GM18507 (cell line): ENCODE measurements at places on chromosomes 2 and 18.
A peak's percentile ranks its signal among the peaks of the same experiment; 100 is the strongest.

GRCh38 chr2:20514596-20515269 is 67.9 kb downstream of the RHOB start:
- DNase-seq, result no peak

DNA sequence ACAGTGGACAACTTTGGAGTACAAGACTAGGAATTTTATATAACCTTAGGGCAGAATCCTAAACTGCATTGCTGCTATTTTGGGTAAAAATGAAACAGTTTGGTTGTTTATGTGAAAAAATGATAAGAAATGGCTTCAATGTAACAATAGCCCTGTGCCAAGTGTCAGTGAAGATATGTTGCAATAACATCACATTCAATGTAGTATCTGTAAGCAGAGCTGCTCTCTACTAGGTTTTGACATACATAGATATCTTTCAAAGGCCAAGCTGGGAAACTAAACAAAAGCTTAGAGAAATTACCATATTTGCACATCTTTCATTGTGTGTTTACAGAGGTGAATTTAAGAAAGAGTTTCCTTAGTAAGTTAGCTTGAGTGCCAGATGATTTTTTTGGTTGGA is 135.0 kb upstream of the DOK6 start:
- no peak for DNase-seq

- no peak for DNase-seq
Measured at GRCh38 chr18:34772887-34773286, 62.8 kb downstream of the DTNA start.

DNA sequence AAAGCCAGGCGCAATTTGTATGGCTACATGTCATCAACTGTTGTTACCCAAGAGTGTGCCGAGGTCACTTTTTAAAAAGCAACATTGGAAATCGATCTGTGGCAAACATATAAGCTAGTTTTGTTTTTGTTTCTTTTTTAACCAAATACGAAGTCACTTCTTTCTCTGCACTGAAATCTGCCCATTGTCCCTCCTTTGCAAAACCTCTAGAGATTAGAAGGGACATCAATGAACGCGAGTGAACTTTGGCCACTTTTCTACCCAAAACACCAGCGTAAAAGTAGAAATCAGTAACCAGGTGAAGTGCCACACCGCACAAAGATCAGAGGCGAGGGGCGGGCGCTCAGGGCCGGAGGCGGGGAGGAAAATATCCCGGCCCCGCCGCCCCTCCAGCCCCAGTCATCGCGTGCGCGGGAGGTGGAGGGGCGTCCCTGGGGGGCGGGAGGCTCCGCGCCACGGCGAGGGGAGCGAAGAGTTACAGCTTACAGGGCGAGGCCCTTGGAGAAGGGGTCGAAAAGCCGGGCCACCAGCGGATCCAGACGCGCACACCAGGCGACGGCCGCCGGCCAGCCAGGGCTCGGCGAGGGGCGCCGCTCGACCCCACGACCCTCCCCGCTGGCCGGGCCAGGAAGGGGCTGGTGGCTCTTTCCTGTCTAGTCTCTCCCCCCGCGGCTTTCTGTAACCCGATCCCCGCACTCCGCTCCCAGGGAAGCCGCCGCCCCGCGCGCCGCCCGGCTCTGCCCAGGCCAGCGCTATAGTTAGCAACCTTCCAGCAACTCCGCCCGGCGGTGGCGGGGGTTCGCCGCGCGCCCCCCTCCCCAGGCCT is 993 bp downstream of the RBMS1 start:
- no peak for DNase-seq

- DNase-seq, result no peak
Measured at GRCh38 chr2:162370931-162371330, 27.0 kb downstream of the GCA start.

DNA sequence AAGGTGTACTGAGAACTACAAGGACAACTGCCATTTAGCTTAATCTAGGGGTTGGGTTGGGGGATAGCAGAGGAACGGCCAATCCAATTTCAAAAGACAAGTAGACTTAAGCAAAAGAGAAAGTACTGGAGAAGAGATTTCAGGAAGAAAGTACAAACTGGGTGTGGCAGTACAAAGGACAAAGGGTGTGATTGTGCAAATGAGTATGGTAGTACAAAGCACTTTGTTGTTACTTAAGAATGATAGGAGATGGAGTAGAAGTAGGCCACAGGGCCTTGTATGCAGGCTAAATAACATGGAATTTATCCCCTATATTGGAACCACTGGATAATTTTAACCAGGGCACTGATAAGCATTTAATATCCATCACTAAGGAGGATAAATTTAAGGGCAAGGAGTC is 4.7 kb upstream of the ORC2 start:
- no peak for DNase-seq

DNA sequence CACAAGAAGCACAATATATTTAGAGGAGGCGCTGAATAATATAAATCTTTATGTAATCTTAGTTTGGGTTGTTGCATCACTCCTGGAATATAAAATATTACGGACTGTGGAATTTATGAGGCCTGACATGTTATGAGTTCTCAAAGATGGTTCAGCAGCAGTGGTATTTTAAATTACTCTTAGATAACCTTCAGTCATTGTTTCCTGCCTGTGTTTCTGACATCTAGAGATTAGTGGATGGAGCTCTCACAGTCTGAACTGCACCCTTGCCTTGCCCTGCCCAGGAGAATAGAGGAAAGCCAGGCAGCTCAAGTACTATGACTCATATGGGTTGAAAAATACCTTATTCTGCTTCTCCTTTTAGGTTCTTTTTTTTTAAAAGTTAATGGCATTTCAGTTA is 70.0 kb downstream of the ACSL3 start:
- no peak for DNase-seq

DNA sequence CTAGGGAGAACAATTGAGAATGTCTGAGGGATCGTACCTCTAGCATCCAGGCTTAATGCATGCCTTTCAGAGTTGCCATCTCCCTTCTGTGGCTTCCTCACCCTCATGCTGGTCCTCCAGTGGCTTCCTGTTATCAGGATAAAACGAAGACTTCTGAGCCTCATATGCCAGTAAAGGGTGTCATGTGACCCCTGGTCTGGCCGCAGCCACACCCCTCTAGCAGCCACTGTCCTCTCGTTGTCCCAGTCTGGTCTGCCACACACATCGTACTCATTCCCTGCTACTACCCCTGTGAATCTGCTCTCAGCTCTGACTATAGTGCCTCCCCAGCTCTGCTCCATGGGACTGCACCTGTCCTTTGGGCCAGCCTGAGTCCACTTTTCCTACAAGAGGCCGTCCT is 62.6 kb upstream of the TMEM177 start:
- DNase-seq, result no peak

DNA sequence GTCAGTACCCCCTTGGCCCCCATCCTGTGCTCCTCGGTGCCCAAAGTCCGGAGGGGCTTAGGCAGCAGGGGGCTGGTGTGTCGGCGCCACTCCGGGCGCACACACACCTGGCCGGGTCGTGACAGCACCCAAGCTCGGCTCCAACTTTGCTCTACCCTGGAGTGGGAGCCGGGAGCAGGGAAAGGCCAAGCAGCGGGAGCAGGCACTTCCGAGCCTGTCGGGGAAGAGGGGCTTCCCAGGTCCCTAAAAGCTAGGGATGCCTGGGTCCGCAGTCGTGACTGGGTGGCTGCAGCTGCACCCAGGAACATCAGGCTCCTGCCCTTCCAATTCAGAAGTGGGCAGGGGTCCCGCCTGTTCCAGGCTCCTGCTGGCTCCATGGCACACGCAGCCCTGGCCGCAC is 48.4 kb downstream of the PAPOLG start:
- no peak for DNase-seq

DNA sequence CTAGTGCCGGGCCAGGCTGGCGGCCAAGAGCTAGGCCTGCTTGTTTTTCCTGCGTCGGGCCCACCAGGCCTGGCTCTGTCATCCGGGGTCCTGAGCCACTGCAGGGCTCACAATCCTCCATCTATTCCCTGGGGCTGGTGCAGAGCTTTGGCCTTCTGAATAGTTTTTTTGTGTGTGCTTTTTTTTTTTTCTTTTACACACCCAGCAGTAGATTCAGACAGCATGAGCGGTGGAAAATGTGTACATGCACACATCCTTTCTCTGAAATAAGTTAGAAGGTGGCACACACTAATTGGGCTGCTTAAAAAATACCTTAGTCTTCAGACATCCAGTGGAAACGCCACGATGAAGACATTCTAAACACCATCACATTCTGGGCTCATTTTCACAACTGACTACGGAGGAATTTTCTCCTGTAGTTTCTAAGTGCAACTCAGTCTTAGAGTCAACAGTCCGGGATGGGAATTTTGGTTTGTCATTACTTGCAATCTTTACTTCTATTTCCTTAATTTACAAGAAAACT is 6.1 kb downstream of the ZFP36L2 start:
- DNase-seq, result no peak

DNA sequence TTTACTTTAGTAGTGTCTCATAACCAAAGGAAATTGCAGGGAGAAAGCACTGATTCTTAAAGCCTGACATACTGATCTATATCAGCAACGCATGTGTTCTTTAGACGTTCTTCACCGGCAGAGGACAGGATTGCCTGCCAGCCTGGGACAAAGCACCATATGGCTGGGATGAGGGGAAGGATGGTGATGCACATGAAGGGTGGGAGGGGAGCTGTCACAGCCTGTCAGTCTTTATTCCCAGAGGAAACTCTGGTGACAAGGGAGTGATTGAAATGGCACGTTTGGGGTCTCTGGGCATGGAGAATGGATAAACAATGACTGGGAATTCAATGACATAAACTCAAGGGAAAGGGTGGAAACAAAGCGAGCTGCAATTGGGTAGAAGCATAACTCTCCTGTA is 808.1 kb downstream of the DCC start:
- DNase-seq, result no peak

GRCh38 chr2:16109368-16109820 is 169.0 kb downstream of the MYCN start:
- no peak for DNase-seq

- DNase-seq, result peak; percentile 52
Measured at GRCh38 chr2:202870431-202871299, 901 bp downstream of the ICA1L start.

GRCh38 chr2:151103551-151103950 is 158.1 kb downstream of the RBM43 start:
- no peak for DNase-seq

DNA sequence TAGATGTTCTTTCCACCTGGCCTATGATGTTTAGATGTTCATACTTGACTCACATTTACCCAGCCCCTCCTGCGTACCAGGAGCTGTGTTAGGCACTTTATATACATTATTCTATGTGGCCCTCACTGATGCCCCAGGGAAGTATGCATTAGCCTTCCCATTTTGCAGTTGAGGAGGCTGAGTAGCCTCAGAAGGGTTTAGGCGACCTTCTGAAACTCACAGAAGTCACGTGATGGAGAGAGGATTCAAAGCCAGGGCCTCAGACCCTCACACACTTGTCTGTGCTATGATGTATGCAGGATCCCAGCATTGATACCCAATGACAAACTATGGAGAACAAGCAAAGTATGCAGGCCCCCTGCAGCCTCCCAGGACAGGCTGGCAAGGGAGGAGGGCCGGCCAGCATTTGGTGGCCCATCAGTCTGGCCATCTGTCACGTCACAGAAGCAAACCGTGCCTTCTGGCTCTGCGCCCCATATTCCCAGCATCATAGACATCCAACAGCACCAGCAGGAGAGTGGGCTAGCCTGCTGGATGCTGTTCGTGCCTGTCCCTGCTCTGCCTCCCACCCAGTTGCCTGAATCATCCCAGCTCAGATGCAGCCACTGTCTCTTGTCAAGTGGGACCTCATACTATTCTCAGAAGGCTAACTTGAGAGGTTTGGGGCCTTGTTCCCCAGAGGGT is 33.6 kb downstream of the EHD3 start:
- no peak for DNase-seq

DNA sequence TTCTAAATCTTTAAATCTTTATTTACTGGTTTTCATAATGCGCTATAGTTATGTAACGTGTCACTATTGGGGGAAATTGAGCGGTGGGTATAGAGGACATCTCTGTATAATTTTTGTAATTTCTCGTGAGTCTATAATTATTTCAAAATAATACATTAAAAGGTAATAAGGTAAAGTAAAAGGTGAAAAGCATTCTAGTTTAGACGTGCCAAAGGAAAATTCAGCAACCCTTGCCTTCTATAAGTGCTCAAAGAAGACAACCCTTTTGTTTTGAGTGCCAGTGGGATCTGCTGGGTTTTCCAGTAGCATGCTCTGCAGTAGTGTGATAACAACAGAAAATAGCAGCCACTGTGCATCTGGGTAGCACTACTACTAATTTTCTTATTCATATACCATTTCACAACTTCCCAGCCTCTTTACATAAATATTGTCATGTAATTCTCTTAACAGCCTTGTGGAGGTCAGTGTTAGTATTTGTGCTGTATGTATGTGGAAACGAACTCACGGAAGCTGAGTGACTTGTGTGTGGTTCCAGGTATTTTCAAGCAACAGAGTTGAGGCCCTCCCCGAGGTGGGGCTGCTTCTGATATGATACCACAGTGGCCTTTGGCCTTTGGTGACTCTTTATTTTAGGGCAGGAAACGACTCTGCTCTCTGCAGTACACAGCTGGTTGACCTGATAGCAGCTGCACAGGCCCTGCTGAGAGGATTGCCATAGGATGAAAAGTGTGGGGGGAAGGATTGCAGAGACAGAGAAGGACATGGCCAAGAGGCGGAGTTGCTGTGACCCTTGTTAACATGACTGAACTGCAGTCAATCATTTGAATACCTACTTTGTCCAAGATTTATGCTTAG is 104.5 kb downstream of the TDRD15 start:
- DNase-seq, result no peak

GRCh38 chr2:111161971-111162370 is 41.3 kb downstream of the BCL2L11 start:
- DNase-seq, result no peak

- no peak for DNase-seq
Measured at GRCh38 chr2:195411219-195411687, 245.8 kb upstream of the SLC39A10 start.

- no peak for DNase-seq
Measured at GRCh38 chr2:45212953-45213635, 203.8 kb upstream of the SIX2 start.

DNA sequence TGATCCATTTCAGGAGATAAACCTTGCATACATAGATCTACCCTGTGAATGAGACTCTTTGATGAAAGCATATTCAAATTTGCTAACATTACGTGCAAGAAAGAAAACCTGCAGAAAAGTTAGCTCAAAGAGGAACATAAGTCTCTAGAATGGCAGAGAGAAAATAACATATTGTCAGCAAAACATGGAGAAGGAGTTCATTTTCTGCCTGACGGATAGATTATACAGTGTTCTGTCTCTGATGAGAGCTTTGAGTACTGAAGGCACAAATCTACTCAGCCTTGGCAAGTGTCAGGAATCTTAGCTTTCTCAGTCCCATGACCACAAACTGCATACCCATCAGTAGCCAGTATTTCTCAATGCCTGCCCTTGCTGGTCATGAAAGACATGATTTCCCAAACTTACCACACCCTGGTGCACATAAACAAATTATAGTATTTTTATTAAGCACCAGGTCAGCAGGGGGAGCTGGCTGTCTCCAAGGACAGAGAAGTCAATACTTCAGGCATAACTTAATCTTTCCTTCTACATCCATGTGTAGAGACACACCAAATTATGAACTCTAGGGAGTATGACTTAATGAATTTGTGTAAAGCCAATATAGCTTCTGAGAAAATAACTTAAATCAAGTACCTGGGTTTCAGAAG is 401.2 kb upstream of the SOX11 start:
- no peak for DNase-seq

- no peak for DNase-seq
Measured at GRCh38 chr2:200405599-200406298, 99.3 kb downstream of the SPATS2L start.

- no peak for DNase-seq
Measured at GRCh38 chr2:100703739-100704138, 116.2 kb upstream of the NPAS2 start.

- DNase-seq, result peak; percentile 60
Measured at GRCh38 chr2:110211938-110212858, at the start of gene MTLN. MTLN (minus strand) TSS chr2:110212547; CDS start chr2:110212525, 22 bp downstream.
